Choroid plexus epithelial cell (primary cell): ENCODE measurements at places on chromosomes 12 and 14.
A peak's percentile ranks its signal among the peaks of the same experiment; 100 is the strongest.

- no peak for DNase-seq
These were observed 47.9 kb downstream of the ANKRD9 start for GRCh38 chr14:102461490-102462338.

DNA sequence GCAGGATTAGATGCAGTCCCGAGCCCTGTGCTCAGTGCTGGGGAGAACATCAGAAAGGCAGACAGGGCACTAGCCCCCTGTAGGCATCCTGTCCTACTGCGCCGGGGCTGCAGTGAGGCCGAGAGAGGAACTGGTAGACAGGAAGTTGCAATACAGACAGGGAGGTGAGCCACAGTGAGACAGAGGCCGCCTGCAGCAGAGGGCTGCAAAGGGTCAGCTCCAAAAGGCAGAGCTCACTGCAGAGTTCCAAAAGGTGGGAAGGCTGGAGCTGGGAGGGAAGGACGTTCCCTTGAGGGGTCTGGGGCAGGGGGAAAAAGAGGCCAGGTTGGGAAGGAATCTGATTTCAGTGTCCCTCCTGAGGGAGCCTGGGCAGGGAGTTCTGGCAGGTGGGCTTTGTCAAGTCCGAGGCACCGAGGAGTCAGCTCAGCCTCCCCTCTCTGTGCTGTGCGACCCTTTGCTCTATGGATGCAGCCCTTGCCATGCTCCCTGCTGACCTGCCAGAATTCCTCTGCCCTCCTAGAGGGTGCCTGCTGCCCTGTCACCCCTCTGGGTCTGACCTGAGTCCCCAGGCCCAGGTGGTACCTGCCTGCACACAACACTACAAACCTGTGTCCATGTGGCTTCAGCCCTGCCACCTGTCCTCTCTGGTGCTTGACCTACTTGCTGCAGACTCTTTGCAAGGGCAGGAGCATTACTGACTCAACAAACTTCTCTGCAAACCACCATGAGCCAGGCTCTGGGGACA, 63.5 kb downstream of the PRMT8 start:
- peak; percentile 37 for DNase-seq

DNA sequence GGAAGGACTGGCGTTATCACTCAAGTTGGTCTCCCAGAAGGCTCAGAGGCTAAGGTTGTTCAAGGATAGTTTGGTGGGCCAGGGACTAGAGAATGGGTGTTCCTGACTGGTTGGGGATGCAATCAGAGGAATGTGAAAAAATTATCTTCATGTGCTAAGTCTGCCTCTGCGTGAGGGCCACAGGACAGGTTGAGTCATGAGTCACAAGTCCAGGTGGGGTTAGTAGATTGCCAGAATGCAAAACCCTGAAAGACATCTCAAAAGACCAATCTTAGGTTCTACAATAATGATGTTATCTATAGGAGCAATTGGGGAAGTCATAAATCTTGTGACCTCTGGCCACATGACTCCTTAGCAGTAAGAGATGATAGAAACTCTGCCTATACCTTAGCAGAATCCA, 220.1 kb upstream of the EEA1 start:
- DNase-seq: no peak

DNA sequence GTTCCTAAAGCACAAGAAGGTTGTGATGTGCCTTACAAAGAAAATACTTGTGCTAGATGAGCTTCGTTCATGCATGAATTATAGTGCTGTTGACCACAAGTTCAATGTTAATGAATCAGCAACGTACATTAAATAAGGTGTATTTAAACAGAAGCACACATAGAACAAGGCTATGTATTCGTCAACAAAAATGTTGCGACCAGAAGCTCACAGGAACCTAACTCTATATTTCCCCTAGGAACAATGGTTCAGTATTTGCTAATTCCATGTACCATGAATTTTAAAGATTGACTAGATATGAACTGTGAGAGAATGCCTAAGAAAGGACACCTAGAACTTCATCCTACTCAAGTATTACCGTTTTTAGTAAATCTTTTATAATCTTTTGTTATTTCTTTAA, 149.6 kb downstream of the ITPR2 start:
- no peak for DNase-seq

DNA sequence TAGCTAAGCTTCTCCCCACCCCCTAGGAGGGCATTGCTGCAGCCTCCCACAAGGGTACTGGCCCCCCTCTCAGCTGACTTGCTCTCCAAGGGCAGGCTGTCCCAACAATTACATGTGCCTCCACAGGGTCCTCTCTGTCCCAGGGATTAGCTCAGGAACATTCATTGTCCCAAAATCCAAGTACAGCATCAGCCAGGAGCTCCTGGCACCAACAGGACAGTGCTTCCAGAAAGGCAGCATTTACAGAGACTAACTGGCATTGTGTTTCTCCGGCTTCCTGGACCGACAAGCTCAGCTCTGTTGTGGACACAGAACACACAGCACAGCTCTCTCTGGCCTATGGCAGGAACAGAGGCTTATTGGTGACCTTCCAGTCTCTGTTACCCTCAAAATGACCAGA, 21.7 kb downstream of the ABCD4 start:
- DNase-seq: no peak

- no peak for DNase-seq
These were observed 400.5 kb upstream of the CCDC196 start for GRCh38 chr14:66085665-66086064.

GRCh38 chr14:82872494-82872893, 1338.8 kb upstream of the SEL1L start:
- no peak for DNase-seq

GRCh38 chr14:99968191-99968920, 96.9 kb upstream of the EVL start:
- peak; percentile 72 for DNase-seq

- DNase-seq: peak; percentile 33
These were observed 1.5 kb downstream of the DDHD1 start for GRCh38 chr14:53151523-53152183.

GRCh38 chr12:103947871-103948555, 17.7 kb upstream of the TDG start:
- DNase-seq: peak; percentile 29

DNA sequence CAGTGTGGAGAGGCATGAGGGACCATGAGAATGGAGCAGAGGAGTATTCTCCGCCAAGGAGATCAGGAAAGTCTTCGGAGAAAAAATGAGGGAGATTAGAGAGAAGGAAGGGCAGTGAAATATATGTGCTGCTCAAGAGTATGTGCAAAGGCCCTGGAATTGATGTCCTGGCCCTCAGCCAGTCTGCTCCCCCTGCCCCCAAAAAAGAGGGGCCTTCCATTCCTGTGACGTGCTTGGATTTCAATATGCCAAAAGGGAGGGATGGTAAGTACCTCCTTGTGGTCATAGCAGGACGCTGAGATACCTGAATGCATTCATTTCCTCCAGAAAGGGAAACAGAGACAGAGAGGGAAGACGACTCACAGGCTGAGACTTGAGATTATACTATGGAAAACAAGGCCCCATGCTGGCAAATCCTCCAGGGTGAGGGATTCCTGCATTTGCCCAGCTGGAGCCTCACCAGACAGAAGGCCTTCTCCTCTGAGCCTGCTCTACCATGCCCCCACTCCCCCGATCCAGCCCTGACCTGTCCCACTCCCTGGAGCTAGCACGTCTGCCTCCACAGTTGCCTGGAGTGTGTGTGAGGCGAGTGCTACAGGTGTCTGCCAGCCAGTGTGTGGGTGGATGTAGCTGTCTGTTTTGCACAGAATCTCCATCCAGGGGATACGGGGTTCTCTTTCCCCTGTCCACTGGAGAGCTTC, 3.9 kb upstream of the RARG start:
- DNase-seq: no peak

DNA sequence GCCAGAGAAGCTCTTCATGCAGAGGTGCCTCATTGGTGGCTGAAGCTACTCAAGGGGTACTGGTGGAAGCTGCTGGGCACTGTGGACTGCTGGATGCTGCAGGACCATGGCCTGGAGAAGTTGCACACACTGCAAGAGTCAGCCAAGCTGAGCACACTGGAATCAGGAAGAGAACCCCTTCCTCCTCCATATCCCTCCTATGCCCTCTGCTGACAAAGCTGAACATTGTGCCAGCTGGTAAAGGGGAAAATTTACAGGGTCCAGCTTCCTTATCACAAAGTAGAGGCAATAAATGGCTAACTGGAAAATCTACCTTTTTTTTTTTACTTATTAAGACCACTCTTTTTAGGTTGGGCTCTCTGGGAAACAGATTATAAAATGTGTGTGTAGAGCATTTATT, 6.5 kb downstream of the CCDC175 start:
- DNase-seq: peak; percentile 40

DNA sequence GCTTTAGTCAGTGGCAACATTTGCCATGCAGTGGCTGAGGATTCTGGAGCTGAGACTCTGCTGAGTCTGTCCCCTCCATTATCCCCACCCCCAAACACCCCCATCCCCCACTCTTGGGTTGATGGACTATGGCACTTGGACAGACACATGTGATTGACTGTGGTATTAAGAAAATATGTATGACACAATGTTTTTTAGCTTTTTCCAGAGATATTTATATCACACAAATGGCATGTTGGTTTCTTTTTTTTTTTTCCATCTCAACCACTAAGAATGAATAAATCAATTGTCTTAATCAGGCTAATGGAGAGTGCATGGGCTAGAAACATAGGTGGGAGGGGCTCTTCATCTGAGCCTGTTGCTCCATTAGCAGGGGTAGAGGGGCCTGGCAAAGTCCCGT, 30.7 kb upstream of the MAP1LC3B2 start:
- no peak for DNase-seq

- peak; percentile 38 for DNase-seq
These were observed 73.3 kb downstream of the NCOR2 start for GRCh38 chr12:124493809-124494750.

DNA sequence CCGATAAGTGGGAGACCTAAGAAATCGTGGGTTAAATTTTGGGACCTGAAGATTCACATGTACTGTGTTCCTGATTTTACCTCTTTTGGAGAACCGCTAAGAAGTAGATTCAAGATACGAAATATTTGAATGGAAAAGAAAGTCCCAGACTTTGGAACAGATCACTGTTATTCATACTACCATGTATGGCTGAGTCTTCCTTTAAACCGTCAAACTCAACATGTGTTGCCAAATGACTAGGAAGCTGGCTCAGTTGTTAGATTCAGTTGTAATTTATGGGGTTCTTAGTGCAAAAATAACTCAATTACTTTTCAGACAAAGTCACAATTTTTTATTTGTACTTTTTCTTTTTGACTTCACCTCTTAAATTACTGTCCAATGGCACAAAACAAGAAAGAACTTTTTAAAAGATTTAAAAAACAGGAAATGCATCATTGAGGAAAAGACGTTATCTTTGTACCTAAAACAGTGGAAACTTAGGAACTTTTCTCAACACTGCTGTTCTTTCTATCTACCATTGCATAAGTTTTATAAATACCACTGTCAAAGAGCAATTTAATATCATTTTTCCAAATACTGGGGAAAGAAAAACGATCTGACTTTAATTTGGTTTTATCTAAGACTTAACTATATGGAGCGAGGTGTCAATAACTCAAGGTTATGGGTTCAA, 15.7 kb downstream of the RERG start:
- DNase-seq: no peak

DNA sequence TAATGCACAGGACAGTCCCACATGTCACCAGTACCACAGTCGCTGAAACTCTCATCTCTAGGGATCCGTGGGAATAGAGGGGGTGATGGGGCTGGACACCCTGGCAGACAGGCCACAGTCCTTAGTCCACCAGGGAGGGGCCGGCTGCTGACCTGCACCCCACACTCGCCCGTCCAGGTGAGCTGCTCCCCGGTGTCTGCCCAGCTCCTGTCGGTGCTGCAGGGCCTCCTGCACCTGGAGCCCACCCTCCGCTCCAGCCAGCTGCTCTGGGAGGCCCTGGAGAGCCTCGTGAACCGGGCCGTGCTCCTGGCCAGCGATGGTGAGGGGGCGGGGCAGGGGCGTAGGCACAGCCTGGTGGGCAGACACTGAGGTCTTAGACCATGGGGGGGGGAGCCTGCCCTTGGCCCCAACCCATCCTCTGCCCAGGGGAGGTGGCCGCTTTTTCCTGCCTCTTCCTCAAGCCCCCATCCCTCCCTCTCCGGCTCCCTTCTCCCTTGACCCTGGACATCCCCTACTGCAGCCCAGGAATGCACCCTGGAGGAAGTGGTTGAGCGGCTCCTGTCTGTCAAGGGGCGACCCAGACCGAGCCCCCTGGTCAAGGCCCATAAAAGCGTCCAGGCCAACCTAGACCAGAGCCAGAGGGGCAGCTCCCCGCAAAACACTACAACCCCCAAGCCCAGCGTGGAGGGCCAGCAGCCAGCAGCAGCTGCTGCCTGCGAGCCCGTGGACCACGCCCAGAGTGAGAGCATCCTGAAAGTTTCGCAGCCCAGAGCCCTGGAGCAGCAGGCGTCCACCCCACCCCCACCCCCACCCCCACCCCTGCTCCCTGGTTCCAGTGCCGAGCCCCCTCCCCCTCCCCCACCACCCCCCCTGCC, 17.1 kb upstream of the ADSS1 start:
- no peak for DNase-seq

DNA sequence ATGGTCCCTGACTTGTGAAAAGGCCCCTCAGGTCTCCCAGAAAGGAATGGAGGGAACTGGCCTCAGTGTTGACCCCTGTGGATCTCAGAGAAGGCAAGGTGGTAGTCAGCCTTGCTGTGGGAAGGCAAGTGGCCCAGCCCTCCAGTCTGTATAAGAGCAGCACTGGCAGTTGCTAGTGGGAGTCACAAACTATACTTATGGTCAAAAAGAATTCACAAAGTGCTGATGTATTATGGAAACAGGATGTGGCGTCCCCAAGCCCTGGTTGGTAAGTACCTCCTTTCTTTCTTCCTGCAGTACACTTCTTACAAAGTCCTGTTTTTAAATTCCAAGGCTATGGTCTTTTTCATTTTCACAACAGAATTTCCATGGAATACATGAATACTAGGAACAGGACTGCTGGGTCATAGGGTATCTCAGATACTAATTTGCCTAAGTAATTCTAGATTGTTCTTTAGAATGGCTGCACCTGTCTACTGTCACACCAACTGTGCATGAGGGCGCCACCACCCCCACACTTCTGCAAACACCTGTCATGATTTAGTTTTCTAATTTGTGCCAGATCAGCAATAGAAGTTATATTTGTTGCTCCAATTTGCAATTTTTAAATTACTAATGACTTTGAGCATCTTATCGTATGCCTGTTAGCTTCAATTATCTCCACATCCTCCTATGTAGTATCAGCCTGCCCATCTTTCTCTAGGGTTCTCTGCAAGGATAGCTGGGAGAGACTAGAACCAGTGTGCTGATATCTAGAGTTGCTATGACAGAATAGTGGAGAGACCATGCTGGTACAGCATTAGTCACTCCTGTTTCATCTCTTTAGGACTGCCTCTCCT, 40.7 kb upstream of the TMEM263 start:
- no peak for DNase-seq
